Testis (tissue), 5 donors: ENCODE measurements at places on chromosomes 16 and 17. TPM values are rescaled to one million over a fixed set of nuclear protein-coding genes. Genes with fewer than 3 reads are reported as not detected.
A peak's percentile ranks its signal among the peaks of the same experiment; 100 is the strongest.

DNA sequence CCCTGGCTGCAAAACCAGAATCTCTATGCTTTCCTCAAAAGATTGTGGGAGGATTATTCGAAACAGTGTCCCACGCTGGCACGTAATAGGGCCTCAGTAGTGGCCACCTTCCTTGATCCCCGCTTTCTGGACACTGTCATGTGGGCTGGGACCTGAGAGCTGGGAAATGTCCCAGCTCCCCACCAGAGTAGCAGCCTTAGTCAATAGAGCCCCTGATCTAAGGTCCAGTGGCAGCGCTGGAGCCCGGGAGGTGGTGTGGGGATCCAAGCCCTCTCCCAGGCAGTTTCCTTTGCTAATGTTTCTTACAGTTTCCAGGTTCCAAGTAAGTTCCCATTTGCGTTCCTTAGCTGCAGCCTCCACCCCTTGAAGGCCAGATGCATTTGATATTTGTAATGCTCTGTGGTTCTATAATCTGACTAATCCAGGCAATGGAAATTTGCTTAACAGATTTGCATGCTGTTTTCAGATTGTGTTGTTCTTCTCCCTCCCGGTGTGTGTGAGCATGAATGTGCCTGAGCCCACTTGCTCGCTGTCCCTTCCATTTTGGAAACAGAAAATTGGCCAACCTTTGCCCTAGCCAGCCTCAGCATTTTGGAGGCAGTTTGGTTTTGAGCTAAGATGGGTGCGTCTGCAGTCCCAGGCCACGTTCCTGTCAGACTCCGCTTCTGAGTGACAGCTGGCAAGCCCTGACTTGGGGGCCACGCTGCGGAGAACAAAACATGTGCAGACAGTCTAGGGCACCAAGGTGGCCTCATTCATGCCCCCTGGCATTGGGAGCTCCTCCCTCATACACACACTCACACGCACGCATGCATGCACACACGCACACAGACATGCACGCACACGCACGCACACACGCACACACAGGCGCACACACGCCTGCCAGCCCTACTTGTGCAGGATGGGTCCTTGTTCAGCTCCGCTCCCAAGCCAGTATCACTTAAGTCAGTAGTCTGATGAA, 69.4 kb downstream of the CCDC182 start:
- H3K27ac ChIP-seq, result no peak overlapping the region
- DNase-seq, result no peak
- no peak overlapping the region for H3K4me3 ChIP-seq
- H3K4me1 ChIP-seq, result no peaks in the 10 kb centered on the region

Gene SLC6A4
- 1.7 TPM for total RNA-seq

DNA sequence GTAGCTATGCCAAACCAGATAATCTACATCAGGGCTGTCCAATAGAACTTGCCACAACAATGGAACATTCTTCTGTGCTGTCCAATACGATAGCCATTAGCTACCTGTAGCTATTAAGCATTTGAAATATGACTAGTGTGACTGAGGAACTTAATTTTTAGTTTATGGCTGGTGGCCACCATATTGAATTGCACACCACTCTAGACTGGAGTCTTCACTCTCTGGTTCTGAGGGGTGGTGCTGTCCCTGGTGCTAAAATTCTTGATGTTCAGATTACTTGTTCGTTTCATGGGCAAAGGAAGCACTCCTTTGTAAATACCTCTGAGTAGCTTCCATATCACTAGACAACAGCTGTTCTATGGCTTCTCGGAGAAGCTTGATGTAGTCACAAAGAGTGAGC, 296.6 kb downstream of the NPIPA8 start:
- H3K27ac ChIP-seq, result no peak overlapping the region
- no peaks in the 10 kb centered on the region for H3K36me3 ChIP-seq
- H3K4me3 ChIP-seq, result no peak overlapping the region

DNA sequence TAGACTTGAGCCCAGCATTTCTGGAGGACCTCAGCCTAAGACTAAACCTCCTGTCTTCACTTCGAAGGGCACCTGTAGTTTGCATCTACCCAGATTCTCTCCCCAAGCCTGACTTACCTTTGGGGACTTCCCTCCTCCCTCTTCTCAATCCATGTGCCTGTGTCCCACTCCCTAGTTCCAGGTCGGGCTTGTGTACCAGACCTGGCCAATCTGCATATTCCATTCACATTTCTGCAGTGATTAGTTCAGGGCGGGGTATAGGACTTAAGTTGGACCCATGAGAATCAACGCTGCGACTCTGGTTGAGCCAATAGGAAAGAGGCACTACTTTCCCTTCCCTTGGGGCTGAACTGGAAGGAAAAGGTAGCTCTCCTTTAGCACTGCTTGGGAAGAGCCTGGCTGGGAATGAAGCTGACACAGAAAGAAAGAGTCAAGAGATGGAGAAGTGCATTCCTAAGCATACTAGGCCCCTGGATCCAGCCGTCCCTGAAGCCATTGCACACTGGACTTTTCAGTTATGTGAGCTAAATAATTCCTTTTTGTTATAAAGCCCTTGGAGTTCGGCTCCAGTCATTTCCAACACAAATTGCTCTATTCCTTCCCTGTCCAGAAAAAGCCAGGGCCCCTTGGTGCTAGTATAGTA, 2.5 kb downstream of the TRADD start:
- H3K27me3 ChIP-seq, result no peaks in the 10 kb centered on the region
- peaks cover 16% of the 10 kb centered on the region for H3K4me1 ChIP-seq
- no peak overlapping the region for H3K27ac ChIP-seq
- DNase-seq, result no peak
- H3K4me3 ChIP-seq, result no peak overlapping the region

DNA sequence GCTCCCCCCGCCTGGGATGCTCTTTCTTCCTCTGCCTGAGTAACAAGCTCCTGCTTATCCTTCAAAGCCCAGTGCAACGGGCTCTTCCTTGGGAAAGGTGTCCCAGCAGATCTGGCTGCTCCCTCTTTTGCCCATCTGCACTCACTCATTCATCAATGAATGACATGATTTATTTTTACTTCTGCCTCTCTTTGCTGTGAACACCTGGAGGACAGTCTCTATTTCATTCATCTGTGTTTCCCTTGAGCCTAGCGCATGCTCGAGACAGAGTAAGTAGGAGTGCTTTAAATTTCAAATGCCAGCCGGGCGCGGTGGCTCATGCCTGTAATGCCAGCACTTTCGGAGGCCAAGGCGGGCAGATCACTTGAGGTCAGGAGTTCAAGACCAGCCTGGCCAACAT, 22.0 kb upstream of the GINS2 start:
- no peaks in the 10 kb centered on the region for H3K36me3 ChIP-seq
- no peak overlapping the region for H3K27ac ChIP-seq
- no peaks in the 10 kb centered on the region for H3K27me3 ChIP-seq
- no peak for DNase-seq
- no peaks in the 10 kb centered on the region for H3K4me1 ChIP-seq

Gene MYO15A
- 30.2 TPM for total RNA-seq

- H3K4me1 ChIP-seq, result peaks cover 10% of the 10 kb centered on the region
- H3K4me3 ChIP-seq, result no peak overlapping the region
- DNase-seq, result no peak
- peak overlapping the region; percentile 70 for H3K27ac ChIP-seq
Measured at GRCh38 chr17:909642-910323, 69.8 kb downstream of the NXN start.

Gene KRTAP9-2
- total RNA-seq, result not detected

DNA sequence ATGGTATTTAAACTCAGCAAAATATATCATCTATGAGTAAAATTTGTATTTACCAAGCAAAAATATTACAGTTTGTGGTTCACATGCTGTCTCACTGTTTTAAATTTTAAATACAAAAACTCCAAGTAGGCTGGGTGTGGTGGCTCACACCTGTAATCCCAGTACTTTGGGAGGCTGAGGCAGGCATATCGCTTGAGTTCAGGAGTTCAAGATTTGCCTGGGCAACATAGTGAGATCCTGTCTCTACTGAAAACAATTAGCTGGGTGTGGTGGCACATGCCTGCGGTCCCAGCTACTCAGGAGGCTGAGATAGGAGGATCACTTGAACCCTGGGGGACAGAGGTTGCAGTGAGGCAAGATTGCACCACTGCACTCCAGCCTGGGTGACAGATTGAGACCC, 37.3 kb downstream of the MAPT start:
- H3K36me3 ChIP-seq, result no peaks in the 10 kb centered on the region
- H3K27me3 ChIP-seq, result no peaks in the 10 kb centered on the region
- no peak overlapping the region for H3K27ac ChIP-seq
- H3K4me1 ChIP-seq, result no peaks in the 10 kb centered on the region

GRCh38 chr16:77711775-77712174, 10.5 kb upstream of the NUDT7 start:
- no peak overlapping the region for H3K4me3 ChIP-seq
- no peaks in the 10 kb centered on the region for H3K4me1 ChIP-seq
- H3K27ac ChIP-seq, result no peak overlapping the region
- H3K36me3 ChIP-seq, result no peaks in the 10 kb centered on the region
- no peaks in the 10 kb centered on the region for H3K27me3 ChIP-seq
- DNase-seq, result no peak

Gene REXO5
- total RNA-seq, result 228 TPM

- no peaks in the 10 kb centered on the region for H3K27me3 ChIP-seq
- DNase-seq, result no peak
- H3K36me3 ChIP-seq, result no peaks in the 10 kb centered on the region
- peaks cover 26% of the 10 kb centered on the region for H3K4me1 ChIP-seq
Measured at GRCh38 chr17:42098730-42099399, 592 bp upstream of the ZNF385C start.

DNA sequence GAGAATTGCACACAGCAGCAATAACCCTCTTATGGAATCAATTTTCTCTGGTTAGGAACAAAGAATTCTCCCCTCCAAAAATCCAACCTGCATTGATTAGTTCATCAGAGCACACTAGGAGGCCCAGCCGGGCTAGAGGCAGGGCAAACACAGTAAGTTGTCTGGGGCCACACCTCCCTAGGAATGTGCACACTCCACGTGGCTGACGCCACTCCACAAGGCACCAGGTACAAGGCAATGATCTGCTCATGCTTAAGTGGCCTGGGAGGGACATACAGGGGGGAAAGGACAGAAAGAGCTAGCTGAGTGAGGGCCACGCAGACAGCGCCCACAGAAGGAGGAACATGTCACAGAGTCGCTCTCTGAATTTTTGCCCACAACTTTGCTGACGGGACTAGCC, 107.6 kb downstream of the SLC39A11 start:
- H3K27me3 ChIP-seq, result no peaks in the 10 kb centered on the region
- no peaks in the 10 kb centered on the region for H3K36me3 ChIP-seq
- DNase-seq, result no peak
- H3K27ac ChIP-seq, result no peak overlapping the region

- H3K27me3 ChIP-seq, result no peaks in the 10 kb centered on the region
- no peak for DNase-seq
- H3K27ac ChIP-seq, result no peak overlapping the region
- H3K4me3 ChIP-seq, result no peak overlapping the region
- H3K4me1 ChIP-seq, result no peaks in the 10 kb centered on the region
Measured at GRCh38 chr17:56939869-56940484, 20.9 kb downstream of the COIL start.

GRCh38 chr17:1005361-1005946, 8.5 kb downstream of the TIMM22 start:
- no peaks in the 10 kb centered on the region for H3K36me3 ChIP-seq
- H3K4me3 ChIP-seq, result no peak overlapping the region
- DNase-seq, result peak; percentile 87

DNA sequence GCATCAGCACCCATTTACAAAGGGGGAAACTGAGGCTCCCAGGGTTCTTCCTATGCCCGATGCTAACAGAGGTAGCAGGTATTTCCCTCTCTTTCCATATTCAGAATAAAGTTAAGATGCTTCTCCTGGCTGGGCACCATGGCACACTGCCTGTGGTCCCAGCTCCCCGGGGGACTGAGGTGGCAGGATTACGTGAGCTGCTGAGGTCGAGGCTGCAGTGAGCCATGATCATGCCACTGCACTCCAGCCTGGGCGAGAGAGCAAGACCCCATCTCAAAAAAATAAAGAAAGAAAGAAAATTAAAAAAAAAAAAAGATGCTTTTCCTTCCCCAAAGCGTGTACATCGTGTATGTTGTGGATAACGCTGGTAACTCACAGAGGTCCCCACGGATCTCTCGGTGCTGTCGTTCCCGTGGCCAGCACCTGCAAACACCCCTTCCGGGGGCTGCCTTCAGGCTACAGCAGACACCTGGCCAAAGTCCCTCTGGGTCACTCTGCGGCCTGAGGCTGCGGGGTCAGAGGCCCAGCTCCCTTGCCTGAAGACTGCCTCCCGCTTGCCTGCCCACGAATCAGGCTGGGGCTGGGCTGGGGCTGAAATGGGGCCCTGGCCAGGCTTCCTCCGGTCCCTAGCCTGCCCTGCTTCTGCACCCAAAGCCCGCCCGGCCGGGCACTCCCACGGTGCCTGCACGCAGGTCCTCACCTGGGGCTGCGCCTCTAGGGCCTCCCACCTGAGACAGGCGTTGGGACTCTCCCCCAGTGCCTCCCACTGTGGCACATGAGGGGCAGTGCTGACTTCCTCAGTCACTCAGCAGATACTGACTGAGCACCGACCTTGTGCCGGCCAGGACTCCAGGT, 63.1 kb downstream of the ZDHHC7 start:
- H3K36me3 ChIP-seq, result no peaks in the 10 kb centered on the region
- no peak for DNase-seq
- no peak overlapping the region for H3K4me3 ChIP-seq
